NCI-H1694 treated with DMSO at 0.1 percent for 48 hours (cell line): ENCODE measurements at places on chromosomes 1 and 21.

DNA sequence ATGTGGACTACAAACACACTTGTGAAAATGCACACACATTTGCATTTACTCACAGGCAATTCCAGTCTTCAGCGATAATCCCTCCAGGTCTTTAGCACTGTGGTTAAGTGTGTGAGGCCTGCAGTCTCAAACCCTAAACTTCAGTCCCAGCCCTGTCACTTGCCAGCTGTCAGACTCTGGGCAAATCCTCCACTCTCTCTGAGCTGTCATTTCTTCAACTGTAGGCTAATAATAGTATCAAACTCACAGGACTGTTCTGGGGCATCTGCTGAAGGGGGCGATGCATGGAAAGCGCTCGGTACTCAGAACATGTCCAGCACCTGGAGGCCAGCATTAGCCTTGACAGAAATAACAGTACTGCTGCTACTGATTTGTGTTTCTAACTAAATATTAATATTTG, 48.2 kb downstream of the NEK2 start:
- DNase-seq: no peak

DNA sequence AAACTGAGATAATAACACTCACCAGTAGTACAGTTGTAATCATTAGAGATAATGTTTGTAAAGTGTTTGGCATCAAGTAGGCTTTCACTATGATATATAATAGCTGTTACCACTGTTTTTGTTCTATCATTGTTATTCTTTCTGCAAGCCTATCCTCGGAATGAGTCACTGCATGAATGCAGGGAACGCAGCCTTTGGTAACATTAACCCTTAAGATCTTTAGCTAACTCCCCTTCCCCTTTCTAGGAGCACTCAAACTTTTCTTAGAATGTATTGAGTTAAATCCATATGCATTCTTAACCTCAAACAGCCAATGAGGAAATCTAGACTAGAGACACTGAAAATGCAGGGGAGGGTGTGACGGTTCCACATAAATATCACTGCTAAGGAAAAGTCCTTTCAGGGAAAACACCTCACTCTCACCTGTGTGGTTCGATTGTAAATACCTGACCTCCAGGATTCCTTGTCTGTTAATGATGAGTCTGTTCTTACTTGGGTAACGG, 467.3 kb downstream of the SETD4 start:
- no peak for DNase-seq

DNA sequence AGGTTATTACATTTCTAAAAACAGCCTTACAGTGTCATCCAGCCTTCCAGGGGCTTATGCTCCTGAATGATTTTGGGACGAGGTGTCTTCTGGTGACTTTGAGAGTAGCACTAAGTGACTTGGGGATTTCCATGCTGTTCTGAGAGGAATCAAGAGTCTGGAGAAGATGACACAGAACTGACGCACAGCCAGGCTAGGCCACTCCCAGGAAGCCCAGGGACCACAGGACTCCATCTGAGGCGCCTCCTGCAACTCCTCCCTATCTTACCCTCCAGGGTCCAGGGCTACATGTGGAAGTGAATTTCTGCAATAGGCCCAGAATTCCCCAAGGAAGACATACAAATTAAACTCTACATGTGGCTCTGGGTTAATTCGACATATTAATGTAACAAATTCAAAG, 92.5 kb downstream of the SLC25A24 start:
- DNase-seq: no peak

GRCh38 chr1:52531249-52531872, 21.5 kb downstream of the TUT4 start:
- DNase-seq: no peak

GRCh38 chr1:200310824-200311223, 99.0 kb downstream of the ZNF281 start:
- DNase-seq: no peak

GRCh38 chr1:224540535-224540934, 75.6 kb upstream of the CNIH3 start:
- peak; percentile 56 for DNase-seq
